ENCODE measurements at places on chromosomes 2 and 18. TPM values are rescaled to one million over a fixed set of nuclear protein-coding genes. Genes with fewer than 3 reads are reported as not detected.

Gene PROM2
- polyA plus RNA-seq = 0.12 TPM

Gene HRH4
- 0.01 TPM for polyA plus RNA-seq

Gene VSNL1
- polyA plus RNA-seq = 0.86 TPM

Gene TUBA4B
- not detected for polyA plus RNA-seq

GRCh38 chr2:31813016-31813415 is 197.8 kb downstream of the MEMO1 start:
- DNase-seq = no peak

DNA sequence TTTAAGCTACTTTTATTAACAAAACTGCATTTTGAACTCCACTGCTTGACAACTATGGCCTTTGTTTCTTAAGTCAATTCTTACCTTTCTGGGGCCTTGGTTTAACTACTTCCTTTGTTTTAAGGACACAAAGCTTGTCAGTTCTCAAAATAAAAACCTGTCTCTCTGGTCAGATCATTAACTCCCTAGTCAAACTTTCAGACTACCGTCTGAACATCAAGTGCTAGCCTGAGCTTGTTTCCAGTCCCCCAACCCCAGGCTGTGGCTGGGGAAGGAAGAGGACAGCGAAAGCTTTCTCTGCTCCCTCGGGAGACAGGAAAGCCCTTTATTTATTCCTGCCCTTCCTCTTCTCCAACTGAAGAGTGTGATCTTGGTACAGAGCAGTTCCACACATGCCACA is 1.7 kb downstream of the SH3YL1 start:
- no peak for DNase-seq

- peak; percentile 78 for DNase-seq
Observed at GRCh38 chr2:201969938-201970785, 63.5 kb upstream of the FZD7 start.

DNA sequence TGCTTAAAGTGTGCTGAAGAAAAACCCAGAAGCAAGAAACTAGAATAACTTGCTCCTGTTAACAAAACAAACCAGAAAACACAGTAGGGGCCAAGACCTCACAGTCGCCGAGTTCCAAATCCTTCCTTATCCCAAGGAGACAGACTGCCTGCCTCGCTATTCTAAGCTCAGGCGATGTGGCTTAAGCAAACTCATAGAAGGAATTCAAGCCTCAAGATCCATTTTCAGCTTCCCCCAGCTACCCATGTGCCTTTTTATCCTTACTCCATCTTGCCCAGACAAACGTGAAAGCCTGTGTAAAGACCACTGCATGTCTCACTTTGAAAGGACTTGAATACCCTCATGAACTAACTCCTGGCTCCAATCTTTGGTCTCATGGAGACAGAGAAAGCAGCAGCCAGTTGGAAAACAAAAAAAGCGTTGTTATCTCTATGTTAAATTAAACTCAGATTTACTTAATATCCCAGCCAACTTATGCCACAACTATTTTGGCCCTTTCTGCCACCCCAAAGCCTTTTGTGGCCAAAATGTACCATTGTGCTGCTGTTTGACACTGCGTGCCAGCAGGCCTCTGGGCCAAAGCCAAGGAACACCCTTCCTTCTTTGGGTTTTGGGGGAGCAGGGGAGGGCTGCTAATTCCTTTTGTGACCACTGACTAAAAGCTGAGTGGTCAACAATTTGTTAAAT is 123.2 kb upstream of the FZD5 start:
- no peak for DNase-seq

DNA sequence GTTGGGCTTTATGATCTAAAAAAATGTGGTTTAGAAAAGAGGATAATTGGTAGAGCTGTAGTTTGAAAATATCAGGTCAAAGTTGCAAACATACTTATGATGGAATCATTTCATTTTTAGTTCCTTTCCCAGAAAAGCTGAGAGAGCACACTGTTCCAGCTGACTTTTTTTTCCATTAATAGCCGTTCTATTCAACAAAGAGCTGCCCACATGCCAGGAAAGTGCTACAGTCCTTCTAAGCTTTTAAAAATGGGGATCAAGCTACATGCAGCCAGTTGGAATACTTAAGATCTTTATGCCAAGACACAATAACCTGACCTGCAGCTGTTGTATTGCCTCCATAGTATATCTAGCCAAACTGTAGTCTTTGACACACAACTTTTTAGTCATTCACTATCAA is 111.5 kb downstream of the GALNT3 start:
- no peak for DNase-seq

GRCh38 chr18:58117786-58118403 is 73.9 kb downstream of the NEDD4L start:
- peak; percentile 84 for DNase-seq

Data from AG04450 (cell line).